Iris pigment epithelial cell (primary cell): ENCODE measurements at places on chromosomes 13 and 19.

- DNase-seq: no peak
Measured at GRCh38 chr19:56083668-56084067, 37.4 kb downstream of the ZNF787 start.

- peak; percentile 86 for DNase-seq
Measured at GRCh38 chr19:4759388-4760284, 31.9 kb upstream of the FEM1A start.

GRCh38 chr13:109401891-109402290 lies 384.5 kb downstream of the IRS2 start:
- DNase-seq: no peak

DNA sequence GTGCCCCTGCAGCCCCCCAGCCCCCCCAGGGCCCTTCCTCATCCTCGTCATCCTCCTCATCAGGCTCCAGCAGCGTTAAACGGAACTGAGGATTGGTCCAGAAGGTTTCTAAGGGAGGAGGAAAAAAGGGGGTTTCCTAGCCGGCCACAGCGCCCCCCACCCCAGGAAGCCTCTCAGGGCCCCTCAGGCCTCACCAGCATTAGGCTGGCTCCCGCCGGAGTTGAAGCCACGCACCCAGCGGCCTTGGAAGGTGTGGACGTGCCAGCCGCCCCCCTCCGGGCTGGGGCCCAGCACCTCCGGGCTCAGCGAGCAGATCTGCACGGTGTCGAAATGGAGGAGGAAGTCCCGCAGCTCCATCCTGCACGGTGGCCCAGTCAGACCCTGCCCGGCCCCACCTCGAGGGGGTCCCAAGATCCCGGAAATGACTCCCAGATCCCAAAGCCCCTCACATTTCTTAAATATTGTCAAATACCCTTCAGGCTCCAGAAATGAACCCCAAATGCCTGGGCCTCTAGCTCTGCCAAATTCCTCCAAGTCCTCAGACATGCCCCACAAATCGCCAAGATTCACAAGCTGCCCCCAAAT lies 6.9 kb downstream of the CAPN12 start:
- no peak for DNase-seq

GRCh38 chr13:99653526-99653925 lies 152.3 kb downstream of the TM9SF2 start:
- DNase-seq: no peak

- DNase-seq: peak; percentile 27
Measured at GRCh38 chr13:106105153-106105552, 430.3 kb downstream of the EFNB2 start.

DNA sequence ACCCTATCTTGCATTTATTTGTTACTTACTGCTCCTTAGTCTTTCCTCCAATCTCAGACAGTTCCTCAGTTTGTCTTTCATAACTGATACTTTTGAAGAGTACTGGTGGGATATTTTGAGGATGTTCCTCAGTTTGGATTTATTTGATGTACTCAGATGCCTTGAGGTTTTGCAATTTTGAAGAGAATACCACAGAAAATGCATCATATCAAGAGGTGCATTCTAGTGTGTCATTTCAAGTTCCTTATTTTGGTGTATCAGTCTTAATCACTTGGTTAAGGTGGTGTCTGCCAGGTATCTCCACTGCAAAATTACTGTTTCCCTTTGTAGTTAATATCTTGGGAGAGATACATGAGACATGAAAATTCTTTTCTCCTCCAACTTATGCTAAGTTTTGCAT lies 75.1 kb downstream of the URI1 start:
- DNase-seq: no peak

GRCh38 chr13:32116210-32116609 lies 84.6 kb downstream of the FRY start:
- peak; percentile 30 for DNase-seq

GRCh38 chr13:74067818-74068217 lies 66.4 kb downstream of the KLF12 start:
- peak; percentile 60 for DNase-seq

GRCh38 chr13:41019011-41019487 lies at the start of gene ELF1:
ELF1 (minus strand) TSS chr13:41019316; CDS start chr13:40982054, 37,262 bp downstream.
- peak; percentile 61 for DNase-seq

GRCh38 chr13:111469916-111470506 lies 149.6 kb downstream of the TEX29 start:
- no peak for DNase-seq
